Hematopoietic multipotent progenitor cell treated with erythropoietin and hydrocortisone succinate and interleukin-3 and kit ligand, for 8 days (in vitro differentiated cells): ENCODE measurements at places on chromosomes 7 and 10.

- no peak for DNase-seq
These were observed 7.3 kb upstream of the MNX1 start for GRCh38 chr7:157017603-157018327.

DNA sequence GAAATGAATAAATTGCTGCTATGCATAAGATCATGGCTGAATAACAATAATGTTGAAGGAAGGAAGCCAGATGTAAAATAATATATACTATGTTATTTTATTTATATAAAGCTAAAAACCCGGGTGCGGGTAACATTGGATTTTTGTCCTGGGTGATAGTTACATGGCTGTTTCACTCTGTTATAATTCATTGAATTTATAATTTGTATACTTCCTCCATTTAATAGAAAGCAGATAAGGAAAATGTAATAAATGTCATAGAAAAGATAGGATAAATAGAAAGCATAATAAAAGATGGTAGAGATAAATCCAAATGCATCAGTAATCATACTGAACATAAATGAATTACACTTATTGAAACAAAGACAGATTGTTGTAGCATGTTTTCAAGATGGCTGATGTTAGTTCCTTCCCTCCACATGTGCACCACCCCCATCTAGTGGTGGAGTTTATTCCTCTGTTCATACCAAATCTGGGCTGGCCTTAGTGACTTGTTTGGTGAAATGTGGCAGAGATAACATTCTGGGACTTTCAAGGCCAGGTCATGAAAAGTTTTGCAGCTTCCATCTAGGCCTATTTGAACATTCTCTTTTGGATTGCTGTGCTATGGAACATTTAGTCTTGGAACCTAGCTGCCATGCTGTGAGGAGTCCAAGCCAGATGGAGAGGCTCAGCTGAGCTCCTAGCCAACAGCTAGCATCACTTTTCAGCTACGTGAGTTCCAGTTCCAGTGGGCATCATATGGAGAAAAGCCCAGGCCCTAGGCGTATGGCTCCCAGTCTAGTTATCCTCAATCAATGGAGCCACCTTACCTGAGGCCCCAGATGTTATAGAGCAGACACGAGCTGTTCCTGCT is 46.9 kb downstream of the AHCYL2 start:
- DNase-seq = peak; percentile 90

GRCh38 chr10:97736403-97736901 is 476 bp upstream of the ZFYVE27 start:
- no peak for DNase-seq

- no peak for DNase-seq
These were observed 185.7 kb downstream of the SFMBT2 start for GRCh38 chr10:7225133-7225532.

GRCh38 chr7:81925530-81925929 is 155.7 kb upstream of the HGF start:
- no peak for DNase-seq

GRCh38 chr10:92207061-92207460 is 83.8 kb downstream of the CPEB3 start:
- no peak for DNase-seq

GRCh38 chr10:116670706-116671105 is 50.0 kb downstream of the PNLIPRP2 start:
- no peak for DNase-seq
